ENCODE measurements at places on chromosomes 3 and 15.

DNA sequence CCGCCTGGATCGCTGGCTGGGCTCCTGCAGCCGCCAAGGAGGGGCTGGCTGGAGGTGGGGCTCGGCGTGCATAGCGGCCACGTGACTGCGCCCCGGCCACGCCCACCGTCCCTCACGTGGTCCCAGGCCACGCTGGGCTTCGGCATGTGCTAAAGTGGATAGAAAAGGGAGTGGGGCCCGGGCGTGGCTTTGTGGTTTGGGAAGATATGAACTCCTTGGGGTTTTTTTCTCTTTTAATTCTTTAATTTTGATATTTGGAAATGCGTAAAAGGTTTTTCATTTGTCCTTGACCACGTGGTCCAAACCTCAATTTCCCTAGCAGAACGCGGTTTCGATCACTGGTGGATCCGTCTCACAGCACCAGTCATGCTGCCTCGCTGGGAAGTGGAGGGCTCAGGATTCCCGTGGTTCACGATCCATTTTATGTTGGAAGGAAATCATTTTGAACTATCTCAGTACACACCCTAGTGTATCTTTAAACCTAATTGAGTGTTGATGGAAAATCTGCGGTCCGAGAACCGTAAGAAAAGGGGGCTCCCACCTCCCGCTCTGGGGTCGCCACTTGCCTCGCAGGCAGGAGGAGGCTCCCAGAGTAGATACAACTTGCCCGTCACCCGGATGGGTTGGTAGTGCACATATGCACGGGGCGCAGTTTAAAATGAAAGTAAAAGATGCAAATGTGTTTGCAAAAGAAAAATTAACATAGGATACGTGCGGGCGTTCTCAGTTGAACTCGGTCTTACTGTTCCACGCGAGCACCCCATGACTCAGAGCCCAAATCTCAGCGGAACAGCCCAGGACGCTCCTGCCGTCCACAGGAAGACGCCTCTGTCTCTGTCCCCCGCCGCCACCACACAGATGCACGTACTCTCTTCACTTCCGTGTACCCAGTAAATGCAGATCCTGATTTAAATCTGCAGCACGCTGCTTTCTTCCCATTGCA lies 141.9 kb downstream of the PGPEP1L start:
- peak; percentile 71 for DNase-seq

GRCh38 chr15:74343127-74343796 lies 24.2 kb downstream of the CYP11A1 start:
- DNase-seq: no peak

- no peak for DNase-seq
Observed at GRCh38 chr3:33882296-33882695, 83.9 kb downstream of the PDCD6IP start.

GRCh38 chr3:41159588-41160189 lies 39.6 kb upstream of the CTNNB1 start:
- no peak for DNase-seq

- DNase-seq: no peak
Observed at GRCh38 chr15:99584081-99584600, 18.4 kb downstream of the MEF2A start.

GRCh38 chr3:73727117-73727821 lies 102.5 kb upstream of the PDZRN3 start:
- DNase-seq: no peak

- DNase-seq: no peak
Observed at GRCh38 chr3:134146666-134147065, 104.0 kb downstream of the RYK start.

DNA sequence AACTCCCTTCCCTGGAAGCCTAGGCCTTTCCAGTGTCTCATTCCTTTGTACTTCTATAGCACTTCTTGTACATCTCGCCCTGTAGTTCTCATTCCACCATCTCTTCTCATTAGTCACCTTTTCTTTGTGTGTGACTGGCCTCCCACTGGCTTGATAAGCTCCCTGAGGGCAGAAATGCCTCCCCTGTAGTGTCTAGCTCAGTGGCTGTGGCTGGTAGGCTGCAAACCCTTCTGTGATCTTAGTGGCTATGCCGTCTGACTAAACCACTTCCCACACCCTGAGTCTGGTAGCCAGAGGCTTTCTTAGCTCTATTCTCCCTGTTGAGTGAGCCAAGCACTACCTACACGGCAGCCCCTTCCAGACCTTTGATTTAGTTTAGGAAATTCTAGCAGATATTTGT lies 24.4 kb upstream of the TNFAIP8L3 start:
- DNase-seq: no peak
